Stimulated activated effector memory CD8-positive, alpha-beta T cell treated with anti-CD3 and anti-CD28 coated beads, Interleukin-12 subunit alpha, Interleukin-12 subunit beta, amount 100 ng/mL, for 72 hours (primary cell): ENCODE measurements at places on chromosomes 4 and X.

DNA sequence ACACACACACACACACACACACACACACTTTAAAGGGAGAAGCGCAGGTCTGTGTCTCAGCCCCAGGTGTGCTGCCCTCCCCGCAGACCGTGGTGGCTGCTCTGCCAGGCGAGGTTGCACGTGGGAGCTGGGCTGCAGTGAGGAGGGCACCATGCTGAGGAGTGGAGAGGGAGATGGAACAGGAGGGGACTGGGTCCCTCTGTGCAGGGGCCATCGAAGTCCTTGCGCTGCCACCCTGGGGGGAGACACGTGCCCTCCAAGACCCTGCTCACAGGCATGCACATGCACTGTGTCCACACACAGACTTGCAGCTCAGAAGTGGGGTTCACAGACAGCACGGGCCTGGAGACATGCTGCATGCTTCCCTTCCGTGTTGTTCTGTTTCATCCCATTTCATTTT lies 65.5 kb upstream of the HGFAC start:
- no peak for DNase-seq

DNA sequence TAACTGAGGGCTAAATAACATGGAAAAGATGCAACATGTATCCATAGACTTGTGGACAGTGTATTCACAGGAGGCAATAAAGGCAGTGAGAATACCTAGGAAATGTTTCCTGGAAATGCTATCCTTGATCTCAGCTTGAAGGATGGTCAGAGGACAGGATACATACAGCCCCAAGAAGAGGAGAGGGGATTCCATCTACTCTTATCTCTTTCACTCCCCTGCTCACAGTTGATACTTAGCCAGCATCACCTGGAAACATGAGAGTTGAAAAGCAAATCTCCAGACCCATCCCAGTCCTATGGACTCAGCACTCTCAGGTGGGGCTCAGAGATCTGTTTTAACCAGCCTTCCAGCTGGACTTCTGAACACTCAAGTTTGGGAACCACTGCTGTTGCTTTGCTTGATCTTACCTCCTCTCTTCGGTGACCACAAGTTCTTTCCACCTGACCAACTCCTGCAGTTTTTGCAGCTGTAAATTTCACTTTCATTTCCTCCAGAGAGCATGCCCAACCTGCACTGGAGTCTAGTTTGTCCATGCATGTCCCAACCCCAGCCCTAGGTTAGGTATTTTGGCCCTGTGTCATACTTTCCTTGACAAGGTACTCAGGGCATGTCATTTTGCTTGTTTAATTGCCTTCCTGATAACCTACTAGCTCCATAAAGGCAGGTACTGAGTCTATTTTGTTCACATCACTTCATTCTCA lies 10.4 kb downstream of the RELL1 start:
- no peak for DNase-seq

GRCh38 chrX:6968231-6968630 lies 179.3 kb upstream of the STS start:
- no peak for DNase-seq

- DNase-seq, result peak; percentile 24
Measured at GRCh38 chr4:1855333-1856070, 454 bp downstream of the LETM1 start.

DNA sequence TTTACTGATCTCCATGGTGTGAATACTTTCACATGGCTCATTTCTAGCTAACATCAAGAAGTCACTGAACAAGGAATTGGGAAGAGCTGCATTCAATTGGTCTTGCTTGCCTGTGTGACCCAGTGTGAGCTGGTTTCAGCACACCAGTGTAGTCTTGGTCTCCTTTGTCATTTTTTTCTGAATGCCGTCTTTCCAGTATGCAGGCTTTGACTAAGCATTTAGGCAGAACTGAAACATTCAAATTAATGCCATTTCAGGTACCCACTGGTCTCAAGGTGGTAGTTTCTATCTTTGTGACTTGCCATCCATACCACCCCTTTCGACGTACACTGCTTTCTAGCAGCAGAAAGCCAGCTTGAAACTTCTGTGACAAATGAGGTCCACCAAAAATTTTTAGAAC lies 550.5 kb upstream of the BOD1L1 start:
- no peak for DNase-seq

DNA sequence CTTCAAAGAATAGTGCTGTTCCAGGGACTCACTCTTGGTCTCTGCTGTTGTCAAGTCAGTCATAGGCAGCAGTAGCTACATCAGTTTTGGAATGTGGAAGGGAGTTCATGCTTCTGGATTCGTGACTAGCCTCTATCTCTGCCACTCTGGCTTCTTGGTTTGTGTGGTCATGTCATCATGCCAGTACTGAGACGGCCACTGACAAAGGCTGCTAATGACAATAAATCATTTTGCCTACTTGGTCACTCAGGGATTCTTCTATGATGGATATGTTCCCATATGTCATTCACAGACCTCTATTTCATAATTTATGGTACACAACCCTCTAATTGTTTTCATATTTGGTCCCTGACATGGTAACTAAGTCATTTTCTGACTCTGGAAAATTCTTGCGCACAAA lies 450.8 kb upstream of the BOD1L1 start:
- DNase-seq, result no peak

GRCh38 chrX:70141373-70141772 lies 8.1 kb downstream of the IGBP1 start:
- DNase-seq, result no peak

GRCh38 chrX:63744850-63745394 lies 40.1 kb downstream of the ARHGEF9 start:
- no peak for DNase-seq

DNA sequence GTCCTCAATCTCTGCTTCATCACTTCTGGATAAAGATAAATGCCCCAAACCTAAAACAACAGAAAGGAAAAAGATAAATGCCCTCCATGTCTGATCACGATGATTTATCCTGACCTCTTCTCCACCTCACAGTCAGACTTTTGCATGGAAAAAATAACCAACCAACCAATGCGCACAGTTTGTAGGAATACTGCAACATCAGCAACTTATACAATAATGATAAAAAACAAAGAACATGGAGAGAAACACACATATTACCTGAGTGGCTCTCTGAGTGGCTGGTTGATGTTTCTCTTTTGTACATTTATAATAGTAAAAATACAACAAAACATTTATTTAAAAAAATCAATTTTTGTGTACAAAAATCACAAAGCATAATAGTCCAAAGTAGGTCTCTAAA lies 93.0 kb upstream of the PUDP start:
- DNase-seq, result no peak

DNA sequence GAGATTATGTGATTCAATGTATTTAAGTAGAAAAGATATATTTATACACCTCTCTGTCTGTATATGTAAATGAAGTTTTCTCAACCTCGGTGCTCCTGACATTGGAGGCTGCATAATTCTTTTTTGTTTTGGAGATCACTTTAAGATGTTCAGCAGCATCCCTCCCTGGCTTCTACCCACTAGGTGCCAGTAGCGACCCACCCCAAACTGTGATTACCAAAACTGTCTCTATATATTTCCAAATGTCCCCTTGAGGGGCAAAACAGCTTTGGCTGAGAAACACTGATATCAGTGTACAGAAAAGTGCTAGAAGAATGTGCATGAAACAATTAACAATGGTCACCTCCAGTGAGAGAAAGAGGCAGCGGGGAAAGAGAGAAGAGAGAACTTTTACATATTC lies 51.2 kb downstream of the DCX start:
- no peak for DNase-seq

DNA sequence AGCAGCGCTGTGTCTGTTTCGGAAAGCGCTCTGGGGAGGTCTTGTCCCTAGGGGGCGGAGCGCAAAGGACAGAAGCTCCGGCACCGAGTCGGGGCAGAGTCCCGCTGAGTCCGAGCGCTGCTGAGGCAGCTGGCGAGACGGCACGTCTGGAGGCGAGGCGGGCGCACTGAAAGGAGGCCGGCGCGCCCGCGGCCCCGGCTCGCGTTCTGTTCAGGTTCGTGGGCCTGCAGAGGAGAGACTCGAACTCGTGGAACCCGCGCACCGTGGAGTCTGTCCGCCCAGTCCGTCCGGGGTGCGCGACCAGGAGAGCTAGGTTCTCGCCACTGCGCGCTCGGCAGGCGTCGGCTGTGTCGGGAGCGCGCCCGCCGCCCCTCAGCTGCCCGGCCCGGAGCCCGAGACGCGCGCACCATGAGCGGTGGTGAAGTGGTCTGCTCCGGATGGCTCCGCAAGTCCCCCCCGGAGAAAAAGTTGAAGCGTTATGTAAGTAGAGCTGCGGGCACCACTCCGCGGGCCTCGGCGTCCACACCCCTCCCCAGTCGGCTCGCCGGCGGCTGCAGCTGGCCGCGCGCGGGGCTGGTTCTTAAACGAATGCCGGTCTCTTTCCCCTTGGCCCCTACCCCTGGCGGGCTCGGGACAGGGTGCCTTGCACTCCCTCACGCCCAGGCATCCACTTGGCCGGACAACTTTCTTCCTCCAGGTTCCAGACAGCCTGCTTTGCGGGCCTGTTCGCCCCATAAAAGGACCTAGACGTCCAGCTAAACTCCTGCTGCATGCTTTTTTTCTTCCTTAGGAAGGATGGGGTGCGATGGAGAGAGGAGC lies at the start of gene GAB1:
GAB1 (plus strand) TSS at position 96 of the 819 bp plus-strand sequence; CDS start at position 409, 313 bp downstream.
- peak; percentile 19 for DNase-seq

DNA sequence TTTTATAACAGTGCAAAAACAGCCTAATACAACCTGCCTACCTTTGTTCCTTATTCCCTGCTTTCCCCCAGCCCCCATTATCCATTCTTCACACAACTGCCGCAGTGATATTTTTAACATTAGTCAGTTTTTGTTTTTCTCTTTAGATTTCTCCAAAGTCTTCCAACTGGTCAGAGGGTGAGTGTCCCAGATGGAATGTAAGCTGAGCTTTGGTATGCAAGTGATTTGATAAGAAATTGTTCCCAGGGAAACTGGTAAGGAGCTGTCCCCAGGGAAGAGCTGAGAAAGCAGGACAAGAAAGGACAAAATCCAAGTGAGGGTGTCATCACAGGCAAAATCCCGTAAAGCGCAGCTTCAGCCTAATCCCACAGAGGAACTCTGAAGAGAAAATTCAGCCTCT lies 475.5 kb upstream of the ADGRL3 start:
- no peak for DNase-seq

DNA sequence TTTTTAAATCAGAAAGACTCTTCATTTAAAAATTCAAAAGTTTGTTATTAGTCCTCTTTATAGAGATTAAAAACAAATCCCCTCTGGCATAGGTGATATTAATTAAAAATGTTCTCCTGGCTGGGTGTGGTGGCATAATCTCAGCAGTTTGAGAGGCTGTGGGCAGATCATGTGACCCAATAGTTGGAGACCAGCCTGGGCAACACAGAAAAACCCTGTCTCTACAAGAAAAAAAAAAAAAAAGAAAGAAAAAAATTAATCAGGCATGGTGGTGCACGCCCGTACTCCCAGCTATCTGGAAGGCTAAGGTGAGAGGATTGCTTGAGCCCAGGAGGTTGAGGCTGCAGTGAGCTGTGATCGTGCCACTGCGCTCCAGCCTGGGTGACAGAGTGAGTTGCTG lies 38.9 kb downstream of the RASGEF1B start:
- no peak for DNase-seq

DNA sequence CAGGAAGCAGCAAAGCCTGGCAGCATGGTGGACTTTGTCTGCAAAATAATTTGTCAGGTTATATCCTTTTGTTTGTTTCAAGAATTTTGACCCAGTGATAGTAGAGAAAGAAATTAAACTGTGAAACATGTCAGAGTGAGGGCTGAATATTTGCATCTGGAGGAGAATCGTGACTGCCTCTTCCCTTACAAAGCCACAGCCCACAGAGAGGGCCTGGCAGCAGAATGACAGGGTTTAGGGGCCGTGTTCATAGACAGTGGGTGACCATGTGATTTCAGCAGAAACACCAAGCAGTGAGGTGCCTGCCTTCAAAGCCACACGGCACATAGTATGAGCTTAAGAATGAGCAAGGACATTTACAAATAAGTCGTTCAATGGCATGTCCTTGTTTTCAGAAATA lies 24.4 kb upstream of the PLAC8 start:
- peak; percentile 58 for DNase-seq

DNA sequence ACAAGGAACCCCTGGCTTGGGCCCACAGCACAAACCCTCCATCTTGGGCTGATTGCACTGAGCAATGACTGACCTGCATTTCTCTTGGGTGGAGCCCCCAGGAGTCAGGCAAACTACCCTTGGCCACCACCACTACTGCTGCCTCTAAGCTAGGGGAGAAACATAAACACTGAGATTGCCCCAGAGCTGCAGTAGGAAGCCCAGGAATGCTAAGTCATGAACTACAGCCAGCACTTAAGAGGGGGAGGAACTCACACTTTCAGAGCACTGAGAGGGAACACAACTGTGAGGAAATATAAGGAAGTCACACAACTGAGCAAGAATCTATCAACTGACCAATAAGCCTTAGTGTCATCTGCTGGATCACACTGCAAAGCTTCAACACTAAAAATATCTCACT lies 111.6 kb upstream of the PPP3CA start:
- no peak for DNase-seq

GRCh38 chrX:69232945-69233344 lies 67.7 kb upstream of the PJA1 start:
- DNase-seq, result no peak

- no peak for DNase-seq
Measured at GRCh38 chrX:150569155-150569477, 695 bp downstream of the MTM1 start.

DNA sequence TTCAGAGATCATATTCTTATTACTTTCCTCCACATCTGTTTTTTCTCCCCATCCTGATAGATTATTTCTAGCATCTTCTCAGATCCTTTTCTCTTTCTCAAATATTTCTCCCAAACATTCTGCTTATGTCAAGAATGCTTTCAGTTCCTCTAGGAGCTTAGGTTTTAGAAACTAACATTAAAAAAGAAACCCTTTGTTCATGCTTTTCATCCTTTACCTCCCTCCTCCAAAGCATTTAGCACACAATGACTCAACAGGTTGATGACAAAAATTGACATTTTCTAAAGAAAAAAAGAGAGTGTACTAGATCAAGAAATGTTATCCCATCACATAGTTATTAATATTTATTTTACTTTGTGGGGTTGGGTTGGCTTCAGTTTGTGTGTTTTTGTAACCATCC lies 16.5 kb upstream of the ALB start:
- DNase-seq, result no peak

DNA sequence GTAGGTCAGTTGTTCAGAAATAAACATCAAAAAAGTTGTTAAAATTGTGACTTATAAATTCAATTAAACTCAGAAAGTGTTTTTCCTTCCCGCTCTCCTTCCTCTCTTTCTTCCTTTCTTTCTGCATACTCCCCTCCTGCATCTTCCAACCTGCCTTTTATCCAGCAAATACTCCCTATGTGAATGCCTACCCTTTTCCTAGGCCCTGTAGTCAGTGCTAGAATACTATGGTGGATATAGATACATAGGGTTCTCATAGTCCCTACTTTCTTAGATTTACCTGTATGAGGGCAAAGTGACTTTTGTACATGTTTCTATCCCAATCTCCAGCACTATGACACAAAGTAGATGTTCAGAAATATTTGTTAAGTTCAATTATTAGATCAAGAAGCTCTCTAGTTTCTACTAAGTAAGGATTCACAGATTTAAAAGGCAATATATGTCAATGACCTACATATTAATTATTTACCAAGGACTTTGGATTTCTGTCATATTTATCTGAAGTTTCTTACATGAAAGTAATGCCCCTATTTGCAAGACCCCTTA lies 732 bp downstream of the SULT1E1 start:
- no peak for DNase-seq

GRCh38 chrX:107171369-107172102 lies 34.7 kb downstream of the NUP62CL start:
- no peak for DNase-seq
